Adipocyte (in vitro differentiated cells): ENCODE measurements at places on chromosomes 4 and X.

DNA sequence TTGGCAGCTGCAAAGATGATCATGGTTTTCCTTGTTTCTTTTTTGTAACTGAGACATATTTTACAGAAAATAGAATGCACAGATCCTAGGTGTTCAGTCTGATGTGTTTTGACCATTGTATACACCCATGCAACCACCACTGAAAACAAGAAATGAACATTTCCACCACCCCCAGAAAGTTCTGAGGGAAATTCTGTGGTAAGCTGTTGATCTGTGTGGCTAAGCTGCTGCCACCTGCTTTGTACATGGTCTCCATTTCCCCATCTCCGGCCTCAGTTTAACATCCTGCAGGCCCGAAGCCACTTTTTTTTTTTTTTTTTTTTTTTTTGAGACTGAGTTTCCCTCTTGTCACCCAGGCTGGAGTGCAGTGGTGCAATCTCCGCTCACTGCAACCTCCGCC, 65.3 kb downstream of the NYX start:
- DNase-seq: no peak

- DNase-seq: no peak
These were observed 101.4 kb downstream of the BTC start for GRCh38 chr4:74692972-74693371.

DNA sequence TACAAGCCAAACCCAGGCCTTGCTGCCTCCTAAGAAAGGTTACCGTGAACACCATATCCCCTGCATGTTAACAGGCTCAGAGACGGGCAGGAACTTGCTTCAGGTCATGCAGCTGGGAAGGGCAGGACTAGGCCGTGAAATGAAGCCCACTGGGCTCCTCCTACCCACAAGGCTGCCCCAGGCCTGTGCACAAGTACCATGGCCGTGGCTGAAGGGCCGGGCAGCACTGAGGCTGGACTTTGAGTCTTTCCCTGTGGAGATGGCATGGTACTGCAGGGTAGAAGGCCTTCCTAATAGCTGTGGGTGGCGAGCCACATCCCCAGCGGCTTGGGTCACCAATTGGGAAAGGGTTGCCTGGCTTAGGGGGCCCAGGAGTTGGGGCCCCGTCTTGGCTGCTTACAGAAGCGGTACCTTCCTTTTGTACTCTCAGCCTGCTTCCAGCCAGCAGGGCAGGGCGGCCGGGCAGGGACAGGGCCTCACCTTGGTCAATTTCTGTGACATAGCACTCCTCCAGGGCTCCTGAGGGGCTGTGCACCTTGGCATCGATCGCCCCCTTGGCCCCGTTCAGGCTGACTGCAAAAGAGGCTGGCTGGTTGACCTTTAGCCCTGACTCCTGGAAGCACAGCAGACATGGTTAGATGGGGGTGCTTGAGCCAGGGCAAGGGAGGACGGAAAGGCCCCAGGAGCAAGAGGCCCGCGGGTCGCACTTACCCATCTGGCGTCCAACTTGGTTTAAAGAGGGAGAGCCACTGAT, 23.8 kb downstream of the FLNA start:
- no peak for DNase-seq

- no peak for DNase-seq
These were observed 178.3 kb upstream of the FMR1 start for GRCh38 chrX:147733369-147733768.

DNA sequence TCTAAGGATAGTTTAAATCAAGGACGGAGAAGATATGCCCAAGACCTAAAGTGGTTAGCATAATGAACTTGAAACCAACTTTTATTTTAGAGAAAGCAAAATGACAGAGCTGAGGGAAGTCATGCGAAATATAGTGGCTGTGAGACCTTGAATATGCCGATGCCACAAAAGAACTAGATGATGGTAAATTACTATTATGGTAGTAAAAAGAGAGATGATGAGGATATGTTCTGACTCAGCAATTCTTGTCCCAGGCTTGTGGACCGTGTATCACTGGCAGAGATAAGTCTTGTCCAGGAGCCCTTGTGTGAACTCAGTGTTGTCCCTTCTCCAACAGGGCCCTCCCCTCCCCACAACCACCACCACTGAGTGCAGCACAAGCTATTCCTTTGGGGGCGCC, 1605.6 kb upstream of the TENM3 start:
- DNase-seq: no peak
